ENCODE measurements at places on chromosomes 1 and 21. TPM values are rescaled to one million over a fixed set of nuclear protein-coding genes. Genes with fewer than 3 reads are reported as not detected.

GRCh38 chr1:87202922-87203655 lies 125.6 kb upstream of the LMO4 start:
- DNase-seq = no peak

DNA sequence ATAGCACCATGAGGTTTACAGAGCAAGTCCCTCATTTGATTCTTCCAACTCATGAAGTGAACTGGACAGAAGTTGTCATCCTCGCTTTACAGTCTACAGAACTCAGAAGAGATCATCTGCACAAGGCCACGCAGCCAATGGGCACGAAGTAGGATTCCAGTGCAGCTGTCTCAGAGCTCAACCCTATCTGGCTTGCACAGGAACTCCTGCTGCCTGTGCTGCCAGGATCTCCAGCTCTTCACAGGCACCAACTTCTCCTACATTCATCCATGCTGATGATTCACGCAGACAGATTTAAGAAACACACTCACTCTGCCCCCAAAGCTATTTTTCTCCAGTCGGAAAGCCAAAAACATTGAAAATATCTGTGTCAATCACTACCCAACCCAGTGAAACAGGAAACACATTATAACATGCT lies 157.0 kb downstream of the RERE start:
- DNase-seq = peak; percentile 80

- DNase-seq = no peak
Measured at GRCh38 chr1:173107696-173108095, 57.0 kb upstream of the TNFSF18 start.

GRCh38 chr1:197807739-197808453 lies 32.6 kb upstream of the DENND1B start:
- DNase-seq = no peak

- DNase-seq = no peak
Measured at GRCh38 chr1:6998267-6998666, 213.0 kb downstream of the CAMTA1 start.

DNA sequence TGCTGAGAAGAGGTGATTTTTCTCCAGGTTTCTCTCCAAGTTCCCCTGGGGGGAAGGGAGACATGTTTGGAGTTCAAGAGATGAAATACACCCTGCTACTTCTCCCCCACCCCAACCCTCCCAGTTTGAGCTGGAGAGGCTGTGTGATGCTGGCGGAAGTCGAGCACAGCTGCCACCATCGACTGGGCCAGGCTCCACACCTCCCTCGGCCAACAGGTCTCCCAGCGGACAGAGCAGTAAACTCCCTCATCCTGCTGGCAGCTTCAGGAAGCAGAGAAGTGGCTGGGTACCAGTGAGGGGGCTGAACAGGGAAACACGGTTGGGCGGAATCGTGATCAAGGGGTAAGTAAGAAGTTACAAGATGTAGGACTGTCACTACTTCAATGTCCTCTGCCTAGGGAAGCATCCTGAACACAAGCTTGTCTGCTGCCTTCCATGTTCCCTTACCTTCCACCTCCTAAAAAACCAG lies 6.6 kb upstream of the NHLH1 start:
- DNase-seq = no peak

GRCh38 chr1:180155182-180155682 lies 563 bp downstream of the QSOX1 start:
- DNase-seq = no peak

GRCh38 chr21:25562660-25563059 lies 44.6 kb downstream of the MRPL39 start:
- DNase-seq = no peak

DNA sequence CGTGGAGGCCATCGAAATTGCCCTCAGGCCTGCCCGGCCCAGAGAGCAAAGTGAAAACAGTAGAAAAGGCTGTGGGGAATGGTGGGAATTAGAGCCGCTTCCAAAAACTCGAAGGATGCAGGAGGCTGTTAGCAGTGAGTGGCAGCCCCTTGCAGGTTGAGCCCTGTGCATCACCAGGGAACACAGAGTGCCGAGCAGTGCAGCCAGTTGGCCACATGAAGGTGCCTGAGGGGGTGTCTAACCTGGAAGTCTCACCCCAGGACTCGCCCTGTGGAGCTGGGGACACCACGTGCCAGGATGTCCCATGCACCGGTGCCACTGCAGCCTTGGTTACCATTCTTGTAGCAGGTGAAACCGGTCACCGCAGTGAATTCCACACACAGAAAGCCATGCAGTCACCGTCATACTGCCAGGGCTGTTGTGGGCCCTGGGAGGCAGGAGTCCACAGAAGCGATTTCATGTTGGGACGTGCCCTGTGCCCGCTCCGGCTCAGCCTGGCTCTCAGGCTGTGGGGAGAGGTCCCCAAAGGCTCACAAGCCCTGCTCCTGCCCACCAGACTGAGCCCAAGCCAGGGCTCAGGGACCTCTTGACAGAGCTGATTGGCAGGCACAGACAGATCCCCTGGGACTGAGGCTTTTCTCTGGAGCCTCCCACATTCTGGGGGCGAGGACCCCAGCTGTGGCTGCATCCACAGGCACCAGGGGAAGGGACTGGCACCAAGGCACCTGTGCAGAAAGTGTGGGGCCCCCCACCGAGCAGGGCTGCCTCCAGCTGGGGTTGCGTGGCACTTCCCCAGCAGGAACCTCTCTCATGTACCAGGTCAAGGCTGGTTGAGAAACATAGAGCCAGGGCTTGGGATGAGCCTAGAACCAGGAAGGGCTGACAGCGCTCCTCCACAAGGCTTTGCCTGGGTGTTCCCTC lies 16.7 kb upstream of the ACTRT2 start:
- DNase-seq = no peak

GRCh38 chr1:172499636-172500141 lies 33.3 kb upstream of the SUCO start:
- DNase-seq = no peak

DNA sequence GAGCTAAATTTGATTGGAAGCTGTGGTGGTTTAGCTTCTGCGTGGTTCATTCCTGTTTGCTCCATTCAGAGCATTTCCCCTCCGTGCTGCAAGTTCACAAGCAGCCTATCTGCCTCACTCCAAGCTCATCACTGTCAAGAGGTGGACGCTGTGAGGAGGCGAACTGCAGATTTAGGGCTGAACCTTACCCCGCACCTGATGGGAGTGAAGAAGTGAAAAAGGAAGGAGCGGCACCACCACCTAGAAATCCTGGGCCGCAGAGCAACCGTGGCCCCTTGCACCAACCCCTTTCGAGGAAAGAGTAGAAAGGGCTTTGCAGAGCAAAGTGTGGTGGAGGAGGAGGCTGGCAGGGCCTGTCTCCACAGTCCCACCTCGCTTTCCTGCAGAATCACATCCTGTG lies 117.4 kb downstream of the IER5 start:
- no peak for DNase-seq

GRCh38 chr1:207186503-207186902 lies 82.5 kb downstream of the C4BPA start:
- DNase-seq = peak; percentile 18

GRCh38 chr1:172820475-172821158 lies 161.7 kb downstream of the FASLG start:
- no peak for DNase-seq

- no peak for DNase-seq
Measured at GRCh38 chr1:238701024-238701423, 685.3 kb upstream of the CHRM3 start.

DNA sequence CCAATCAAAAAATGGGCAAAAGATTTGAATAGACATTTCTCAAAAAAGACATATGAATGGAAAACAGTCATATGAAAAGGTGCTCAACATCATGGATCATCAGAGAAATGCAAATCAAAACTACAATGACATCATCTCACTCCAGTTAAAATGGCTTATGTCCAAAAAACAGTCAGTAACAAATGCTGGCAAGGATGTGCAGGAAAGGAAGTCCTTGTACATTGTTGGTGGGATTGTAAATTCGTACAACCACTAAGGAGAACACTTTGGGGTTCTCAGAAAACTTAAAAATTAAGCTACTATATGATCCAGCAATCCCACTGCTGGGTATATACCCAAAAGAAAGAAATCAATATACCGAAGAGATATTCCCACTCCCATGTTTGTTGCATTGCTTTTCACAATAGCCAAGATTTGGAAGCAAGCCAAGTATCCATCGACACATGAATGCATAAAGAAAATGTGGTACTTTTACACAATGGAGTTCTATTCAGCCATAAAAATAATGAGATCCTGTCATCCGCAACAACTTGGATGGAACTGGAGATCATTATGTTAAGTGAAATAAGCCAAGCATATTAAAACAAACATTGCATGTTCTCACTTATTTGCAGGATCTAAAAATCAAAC lies 17.9 kb downstream of the GBP5 start:
- DNase-seq = no peak

- DNase-seq = no peak
Measured at GRCh38 chr1:102693345-102693744, 415.0 kb downstream of the COL11A1 start.

- peak; percentile 59 for DNase-seq
Measured at GRCh38 chr1:229437443-229437842, 3.5 kb upstream of the ACTA1 start.

DNA sequence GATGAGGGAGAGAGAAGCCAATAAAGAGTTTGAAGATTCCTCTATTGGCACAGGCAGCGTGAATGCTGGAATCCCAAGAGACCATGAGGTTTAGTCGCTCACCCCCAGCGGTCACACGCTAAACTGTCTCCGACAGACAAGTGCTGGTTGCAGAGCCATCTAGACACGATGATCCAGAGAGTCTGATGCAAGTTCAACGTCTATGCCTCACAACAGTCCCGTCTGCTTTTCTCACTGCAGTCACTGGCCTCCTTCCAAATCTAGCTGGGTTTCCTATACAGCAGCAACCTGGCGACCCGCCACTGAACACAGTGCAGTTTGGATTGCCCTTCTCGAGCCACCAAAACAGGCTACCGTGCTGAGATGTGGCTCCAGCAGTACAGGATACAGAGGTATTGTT lies 98.6 kb upstream of the KRTAP19-8 start:
- DNase-seq = peak; percentile 86

GRCh38 chr21:37799211-37800056 lies 116.8 kb downstream of the KCNJ6 start:
- no peak for DNase-seq

- peak; percentile 72 for DNase-seq
Measured at GRCh38 chr1:65681096-65681495, 111.6 kb upstream of the PDE4B start.

The C21orf91 gene
- total RNA-seq = 13.6 TPM

The LY9 gene
- not detected for total RNA-seq

The FAM151A gene
- not detected for total RNA-seq

The HMGN2 gene
- 170 TPM for total RNA-seq

The SIKE1 gene
- total RNA-seq = 69.5 TPM
